ENCODE measurements at places on chromosomes 1 and 21.

DNA sequence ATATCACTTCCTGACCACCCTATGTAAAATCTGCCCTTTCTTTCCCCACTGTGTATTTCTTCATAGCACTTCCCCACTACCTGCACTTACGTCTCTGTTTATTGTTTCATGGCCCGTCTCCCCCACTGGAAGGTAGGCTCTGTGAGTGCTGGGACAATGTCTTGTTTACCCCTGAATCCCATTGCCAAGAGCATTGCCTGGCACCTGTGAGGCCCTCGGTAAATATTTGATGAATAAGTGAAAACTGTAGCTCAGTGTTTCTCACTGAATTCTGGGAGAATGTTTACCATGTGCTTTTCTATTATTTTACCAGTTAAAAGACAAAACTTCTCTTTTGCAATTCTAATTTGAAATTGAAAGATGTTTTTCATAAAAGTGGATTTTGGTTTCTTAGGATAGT is 11.8 kb downstream of the NFASC start:
- DNase-seq = no peak

DNA sequence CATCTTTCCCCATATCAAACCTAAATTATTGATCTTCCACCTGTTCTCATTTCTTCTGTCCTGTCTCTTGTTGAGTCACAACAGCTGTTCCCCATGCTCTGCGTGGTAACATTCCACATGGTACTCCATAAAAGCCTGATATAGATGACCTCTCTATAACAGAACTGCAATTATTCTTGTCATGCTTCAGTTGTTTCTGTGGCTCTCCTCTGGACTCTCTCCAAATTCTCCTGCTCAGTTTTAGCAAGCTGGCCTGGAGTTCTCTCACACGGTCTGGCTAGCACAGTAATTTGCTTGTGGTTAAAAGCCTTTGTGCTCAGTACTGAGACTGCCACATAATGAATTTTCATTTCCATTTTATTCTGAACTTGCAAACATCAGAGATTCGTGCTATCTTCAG is 10.6 kb upstream of the LRRC39 start:
- DNase-seq = no peak

DNA sequence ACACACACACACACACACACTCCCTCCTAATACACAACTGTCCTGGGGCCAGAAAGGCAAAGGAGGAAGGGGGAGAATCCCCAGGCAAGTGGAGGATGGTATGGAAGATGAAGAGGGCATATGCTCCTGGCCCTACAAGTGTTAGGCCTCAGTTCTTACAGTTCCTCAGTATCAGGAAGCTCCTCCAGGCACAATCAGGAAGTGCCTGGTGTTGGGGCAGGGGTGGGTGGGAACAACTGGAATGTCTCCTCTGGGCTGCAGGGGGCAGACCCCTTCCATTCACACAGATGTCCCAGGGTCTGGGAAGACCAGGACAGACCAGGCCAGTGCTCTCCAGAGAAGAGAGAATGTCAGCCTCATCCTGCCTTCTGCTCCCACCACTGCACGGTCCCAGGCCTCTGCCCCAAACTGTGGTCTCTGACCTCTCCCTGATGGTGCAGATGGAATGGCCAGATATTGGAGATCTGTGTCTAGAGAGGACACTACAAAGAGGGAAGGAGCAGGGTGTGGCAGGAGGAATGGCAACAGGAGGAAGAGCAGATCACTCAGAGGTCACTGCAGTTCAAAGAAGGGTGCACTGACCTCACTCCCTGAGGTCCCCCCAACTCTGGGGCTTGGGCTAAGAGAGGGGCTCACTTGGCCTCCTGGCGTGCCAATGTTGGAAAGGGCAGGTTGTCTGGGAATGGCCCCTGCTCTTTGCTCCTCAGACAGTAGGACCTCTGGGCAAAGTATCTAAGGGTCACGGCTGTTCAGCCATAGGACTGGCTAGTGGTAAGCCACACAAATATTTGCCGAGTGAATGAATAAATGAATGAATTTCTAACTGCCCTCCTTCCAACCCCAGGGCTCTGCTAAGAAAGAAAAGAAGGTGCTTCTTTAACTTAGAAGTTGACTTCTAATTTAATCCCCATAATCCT is 2.5 kb upstream of the DENND2D start:
- DNase-seq = no peak

DNA sequence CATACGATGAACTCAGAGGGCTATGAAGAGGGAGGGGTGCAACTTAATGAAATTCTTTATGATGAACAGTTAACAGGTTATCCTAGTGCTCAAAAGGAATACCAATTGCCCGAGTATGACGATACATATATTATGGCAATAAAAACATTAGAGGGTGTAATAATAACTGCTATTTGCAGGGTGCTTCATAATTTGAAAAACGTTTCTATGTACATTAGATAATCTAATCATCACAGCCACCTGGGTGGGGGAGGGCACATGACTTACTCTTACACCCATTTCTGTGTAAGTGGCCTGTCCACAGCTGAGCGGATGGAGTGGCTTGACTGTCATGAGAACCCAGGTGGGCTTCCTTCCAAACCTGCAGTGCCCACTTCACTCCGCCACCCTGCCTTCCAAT is 46.3 kb downstream of the TIAM1 start:
- DNase-seq = no peak

DNA sequence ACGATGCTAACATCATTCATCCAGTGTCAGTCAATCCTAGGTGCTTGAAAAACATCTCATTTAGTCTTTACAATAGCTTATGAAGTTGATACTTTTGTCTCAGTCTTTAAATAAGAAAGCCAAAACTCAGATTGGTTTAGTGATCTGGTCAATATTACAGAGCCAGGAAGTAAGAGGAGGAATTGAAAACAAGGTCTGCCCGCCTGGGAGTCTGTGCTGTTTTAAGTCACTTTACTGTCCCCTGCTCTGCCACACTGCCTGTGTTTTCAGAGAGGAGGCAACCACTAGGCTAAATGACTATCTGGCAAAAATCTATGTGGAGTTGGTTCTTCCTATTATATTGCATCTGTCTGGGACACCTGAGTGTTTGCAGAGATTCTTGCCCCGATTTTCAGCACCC is 62.3 kb downstream of the ST6GALNAC3 start:
- DNase-seq = no peak

GRCh38 chr21:14687268-14687625 is 141.1 kb upstream of the SAMSN1 start:
- DNase-seq = no peak

DNA sequence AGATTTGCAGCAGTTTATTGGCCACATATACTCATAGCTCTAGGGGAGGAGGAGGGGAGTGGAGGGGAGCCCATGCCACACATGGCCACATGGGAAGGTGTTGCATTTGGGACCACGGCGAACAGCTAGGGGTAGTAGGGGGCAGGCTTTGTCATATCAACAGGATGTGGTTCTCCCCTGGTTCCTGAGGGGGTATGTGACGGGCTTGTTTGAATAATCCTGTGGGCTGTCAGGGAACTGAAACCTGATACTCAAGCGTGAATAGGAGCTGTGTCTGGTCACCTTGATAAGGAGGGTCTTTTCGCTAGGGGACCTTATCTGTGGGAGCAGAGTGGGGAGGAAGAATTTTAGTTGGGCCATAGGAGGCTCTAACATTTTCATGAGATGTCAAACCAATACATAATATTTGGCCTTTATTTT is 264.7 kb downstream of the CTH start:
- no peak for DNase-seq

DNA sequence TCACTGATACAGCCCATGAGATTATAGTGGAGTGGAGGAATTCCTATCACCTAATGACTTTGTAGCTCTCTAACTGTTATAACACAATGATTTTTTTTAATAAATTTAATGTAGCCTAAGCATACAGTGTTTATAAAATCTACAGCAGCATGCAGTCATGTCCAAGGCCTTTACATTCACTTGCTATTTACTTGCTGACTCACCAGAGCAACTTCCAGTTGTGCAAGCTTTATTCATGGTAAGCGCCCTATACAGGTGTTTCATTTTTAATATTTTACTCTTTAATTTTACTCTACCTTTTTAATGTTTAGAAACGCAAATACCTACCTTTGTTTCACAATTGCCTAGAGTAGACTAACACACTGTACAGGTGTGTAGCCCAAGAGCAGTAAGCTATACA is 1652.2 kb downstream of the BRINP3 start:
- DNase-seq = no peak

GRCh38 chr1:68221980-68222373 is 10.3 kb downstream of the WLS start:
- no peak for DNase-seq

DNA sequence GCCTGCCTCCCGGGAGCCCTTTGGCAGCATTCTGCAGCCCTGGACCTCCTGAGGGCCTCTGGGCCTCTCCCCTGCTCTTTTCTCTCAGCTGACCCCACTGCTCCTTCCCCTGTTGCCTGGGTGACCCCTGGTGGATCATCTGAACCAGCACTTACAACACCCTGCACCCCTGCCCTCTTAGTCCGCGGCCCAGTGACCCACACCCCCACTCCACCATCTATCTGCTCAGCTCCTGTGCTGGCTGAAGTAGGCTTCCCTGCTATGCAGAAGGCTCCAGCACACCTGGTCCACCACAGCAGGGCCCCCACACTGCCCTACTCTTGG is 74.0 kb downstream of the DMRTA2 start:
- no peak for DNase-seq

DNA sequence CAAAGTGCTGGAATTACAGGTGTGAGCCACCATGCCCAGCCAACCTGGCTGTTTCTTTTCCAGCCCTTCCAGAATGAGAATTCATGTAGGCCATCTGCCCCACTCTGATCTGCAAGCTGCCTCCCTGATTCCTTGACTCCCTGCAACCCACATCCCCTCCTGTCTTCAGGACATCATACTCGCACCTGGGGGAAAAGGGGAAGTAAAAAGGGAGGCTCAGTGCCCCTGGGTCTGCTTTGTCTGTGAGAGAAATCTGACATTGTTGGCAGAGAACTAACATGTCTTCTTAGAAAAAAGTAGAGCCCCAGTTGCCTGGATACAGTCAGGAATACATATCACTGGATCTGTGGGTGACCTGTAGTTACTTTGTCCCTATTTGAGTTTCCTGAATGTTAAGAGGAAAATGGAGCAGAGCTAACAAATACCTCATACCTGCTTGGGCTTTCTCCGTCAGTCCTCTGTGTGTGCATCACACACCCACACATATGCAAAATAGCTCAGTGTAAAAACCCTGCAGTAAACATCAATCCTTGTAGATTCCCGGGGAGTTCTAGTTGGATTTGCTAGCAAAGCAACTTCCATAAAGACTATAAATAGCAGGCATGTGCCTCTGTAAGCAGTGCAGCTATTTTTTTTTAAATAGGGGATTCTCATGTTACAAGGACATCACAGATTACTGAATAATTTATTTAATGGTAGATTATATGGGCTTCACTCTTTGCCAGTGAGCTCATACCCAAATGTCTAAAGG is 62.9 kb downstream of the TEX35 start:
- DNase-seq = no peak

- no peak for DNase-seq
Observed at GRCh38 chr21:39788383-39788782, 43.4 kb downstream of the IGSF5 start.

DNA sequence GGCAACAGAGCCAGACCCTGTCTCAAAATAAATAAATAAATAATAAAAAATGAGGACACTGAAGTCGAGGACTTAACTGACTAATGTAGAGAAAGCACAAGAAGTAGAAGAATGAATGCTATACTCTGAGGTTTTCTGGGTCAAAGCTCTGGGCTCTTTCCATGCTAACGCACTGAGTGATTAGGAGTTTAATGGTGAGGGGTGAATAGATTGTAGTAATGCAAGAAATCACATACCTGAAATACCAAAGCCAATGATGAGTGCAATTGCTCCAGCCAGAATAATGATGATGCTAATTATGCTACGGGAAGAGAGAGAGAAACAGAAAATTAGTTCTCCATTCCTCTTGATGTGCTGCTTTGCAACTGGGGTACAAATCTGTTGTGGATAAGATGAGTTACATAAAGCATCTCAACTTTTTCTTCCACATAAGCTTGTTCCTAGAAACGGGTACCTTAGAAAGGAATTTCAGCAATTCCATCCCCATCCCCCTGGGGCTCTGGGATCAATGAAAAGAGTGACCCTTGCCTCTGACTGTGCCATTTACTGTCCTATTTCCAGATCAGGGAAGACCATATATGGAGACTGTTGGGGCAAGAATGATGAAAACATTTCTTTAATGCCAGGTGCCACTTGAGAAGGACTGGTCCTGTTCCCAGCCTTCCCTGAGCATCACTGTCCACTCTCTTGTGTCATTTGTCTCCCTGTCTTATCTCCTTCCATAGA is 40.7 kb downstream of the VTCN1 start:
- DNase-seq = no peak

DNA sequence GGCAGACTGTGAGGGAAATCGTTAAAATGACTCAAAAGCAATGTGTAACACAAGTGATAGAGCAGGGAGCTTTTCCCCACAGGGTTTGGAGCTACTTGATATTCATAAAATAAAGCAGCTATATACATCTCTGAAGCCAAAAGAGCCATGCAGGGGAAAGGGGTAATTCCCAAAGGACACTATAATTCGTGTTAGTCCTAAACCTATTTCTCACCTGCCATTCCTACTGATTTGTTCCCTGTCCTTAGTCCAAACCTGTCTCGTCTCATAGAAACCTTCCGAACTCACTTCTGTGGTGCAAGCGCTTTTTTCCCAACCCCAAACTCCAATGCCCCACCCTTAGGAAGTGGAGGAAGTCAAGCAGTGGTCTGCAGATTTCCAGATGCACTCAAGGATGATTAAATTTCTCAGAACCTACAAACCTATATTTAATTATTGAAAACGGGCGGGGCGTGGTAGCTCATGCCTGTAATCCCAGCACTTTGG is 946 bp upstream of the HNRNPR start:
- no peak for DNase-seq

- no peak for DNase-seq
Observed at GRCh38 chr1:209655411-209656231, 3.4 kb upstream of the LAMB3 start.

- no peak for DNase-seq
Observed at GRCh38 chr1:36497207-36497606, 14.5 kb upstream of the CSF3R start.

GRCh38 chr1:210332719-210333398 is 4.2 kb downstream of the HHAT start:
- DNase-seq = peak; percentile 18
